Fibroblast of the aortic adventitia (primary cell): ENCODE measurements at places on chromosomes 7 and 10.

GRCh38 chr7:150994838-150995510 is 4.2 kb downstream of the NOS3 start:
- DNase-seq, result no peak

DNA sequence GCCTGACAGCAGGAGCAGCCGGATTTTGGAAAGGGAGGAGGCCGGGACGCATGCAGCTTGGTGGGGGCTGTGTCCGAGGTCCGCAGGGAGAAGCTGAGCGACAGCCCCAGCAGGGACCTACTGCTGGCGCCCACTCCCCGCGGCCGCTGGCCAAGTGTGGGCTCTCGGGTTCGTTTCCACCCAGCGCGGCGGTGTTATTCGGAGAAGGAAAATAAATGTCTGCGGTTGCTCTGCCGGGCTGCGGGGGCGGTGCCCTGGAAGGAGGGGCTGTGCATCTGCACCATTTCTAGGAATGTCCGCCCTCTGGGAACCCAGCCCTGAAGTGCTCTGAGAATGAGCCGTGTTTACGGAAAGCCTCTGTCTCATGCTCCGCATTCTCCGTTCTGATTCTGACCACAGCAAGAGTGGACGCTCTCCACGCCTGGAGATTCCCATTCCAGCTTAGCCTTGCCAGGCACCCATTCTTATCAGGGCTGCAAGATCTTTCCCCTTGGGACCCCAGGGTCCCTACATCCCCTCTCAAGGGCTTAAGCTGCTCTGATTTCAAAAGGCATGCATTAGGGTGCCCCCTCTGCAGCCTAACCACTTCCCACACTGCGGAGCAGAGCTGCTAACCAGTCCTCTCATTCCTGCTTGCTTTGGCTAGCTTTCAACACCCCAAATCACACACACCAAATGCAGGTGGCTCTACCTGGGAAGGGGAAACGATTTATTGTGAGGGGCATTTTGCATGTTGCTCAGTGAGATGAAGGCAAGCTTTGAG is 256.6 kb upstream of the GLI3 start:
- DNase-seq, result peak; percentile 92

DNA sequence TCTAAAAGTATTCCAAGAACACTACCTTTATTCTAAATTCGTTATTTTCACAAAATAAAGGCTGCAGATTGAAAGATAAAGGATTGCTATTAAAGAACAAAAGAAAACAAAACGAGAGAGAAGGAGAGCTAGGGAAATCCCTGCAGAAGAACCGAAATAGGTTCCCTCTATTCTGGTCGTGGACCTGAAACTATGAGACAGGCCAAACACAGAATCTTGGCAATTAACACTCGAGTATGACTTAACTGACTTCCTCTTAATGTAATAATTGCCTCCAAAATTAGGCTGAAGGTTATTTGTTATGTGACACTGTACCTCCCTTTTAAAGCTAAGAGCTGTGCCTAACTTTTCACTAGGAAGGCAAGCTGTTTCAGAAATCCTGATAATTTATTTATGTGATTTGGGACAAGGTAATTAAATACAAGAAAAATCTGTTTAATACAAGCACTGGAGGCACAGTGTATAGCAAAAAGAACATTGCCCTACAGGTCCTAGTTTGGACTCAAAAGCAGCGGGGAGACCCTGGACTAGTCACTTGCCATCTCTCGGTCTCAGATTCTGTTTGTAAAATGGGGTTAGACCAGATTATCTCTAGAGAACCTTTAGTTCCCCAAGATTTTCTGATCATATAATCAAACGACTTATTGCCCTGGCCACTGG is 11.6 kb downstream of the NAMPT start:
- DNase-seq, result no peak

GRCh38 chr10:61098966-61099365 is 155.0 kb upstream of the RHOBTB1 start:
- DNase-seq, result no peak

GRCh38 chr7:174716-175115 is 17.7 kb upstream of the FAM20C start:
- DNase-seq, result no peak

DNA sequence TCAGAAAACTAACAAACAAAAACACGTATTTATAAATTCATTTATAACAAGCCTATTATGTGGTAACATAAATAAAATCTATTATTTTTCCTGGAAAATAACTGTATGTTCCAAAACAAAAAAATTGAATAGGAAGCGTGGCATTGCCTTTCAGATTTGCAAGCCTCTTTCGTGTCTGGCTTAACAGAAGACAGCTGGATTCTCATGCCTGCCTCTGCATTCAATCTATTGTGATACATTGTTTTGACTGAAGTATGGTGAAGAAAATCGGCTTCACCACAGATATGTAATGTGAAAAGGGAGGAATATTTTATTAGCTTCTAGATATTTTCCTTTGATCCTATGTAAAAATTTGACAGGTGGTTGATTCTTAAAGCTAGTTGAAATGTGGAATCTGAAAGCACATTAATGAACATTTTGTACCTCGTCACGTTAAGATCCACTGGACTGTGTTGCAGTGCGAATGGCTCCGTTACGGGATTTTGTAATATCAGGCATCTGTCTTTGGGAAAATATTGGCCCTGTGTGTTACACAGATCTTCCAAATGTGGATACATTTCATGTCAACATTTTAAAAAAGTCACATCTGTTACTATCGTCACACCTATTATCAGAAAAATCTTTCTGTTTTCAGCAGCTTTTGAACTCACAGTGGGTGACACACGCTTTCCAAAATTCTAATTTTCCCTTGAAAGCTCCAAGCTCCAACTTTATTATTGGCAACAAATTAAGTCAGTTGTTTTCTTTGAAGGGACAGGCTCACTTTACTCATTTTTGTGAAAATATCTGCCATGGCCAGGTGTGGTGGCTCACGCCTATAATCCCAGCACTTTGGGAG is 26.2 kb downstream of the PALD1 start:
- no peak for DNase-seq

- DNase-seq, result no peak
Observed at GRCh38 chr7:6612819-6613218, 2.6 kb upstream of the ZNF853 start.

DNA sequence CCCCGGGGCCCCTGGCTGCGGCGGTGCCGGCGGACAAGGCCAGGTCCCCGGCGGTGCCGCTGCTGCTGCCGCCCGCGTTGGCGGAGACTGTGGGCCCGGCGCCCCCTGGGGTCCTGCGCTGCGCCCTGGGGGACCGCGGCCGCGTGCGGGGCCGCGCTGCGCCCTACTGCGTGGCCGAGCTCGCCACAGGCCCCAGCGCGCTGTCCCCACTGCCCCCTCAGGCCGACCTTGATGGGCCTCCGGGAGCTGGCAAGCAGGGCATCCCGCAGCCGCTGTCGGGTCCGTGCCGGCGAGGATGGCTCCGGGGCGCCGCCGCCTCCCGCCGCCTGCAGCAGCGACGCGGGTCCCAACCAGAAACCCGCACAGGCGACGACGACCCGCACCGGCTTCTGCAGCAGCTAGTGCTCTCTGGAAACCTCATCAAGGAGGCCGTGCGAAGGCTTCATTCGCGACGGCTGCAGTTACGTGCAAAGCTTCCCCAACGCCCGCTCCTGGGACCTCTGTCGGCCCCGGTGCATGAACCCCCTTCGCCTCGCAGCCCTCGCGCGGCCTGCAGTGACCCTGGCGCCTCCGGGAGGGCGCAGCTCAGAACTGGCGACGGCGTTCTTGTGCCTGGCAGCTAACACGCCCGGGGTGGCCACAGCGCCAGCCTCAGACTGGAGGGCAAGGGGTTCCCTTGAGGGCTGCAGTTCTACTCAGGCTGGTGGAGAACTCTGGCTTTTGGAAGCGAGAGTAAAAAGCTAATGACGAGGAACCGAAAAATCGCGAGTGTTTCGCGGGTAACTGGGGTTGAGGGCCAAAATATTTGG is 804 bp downstream of the FRAT1 start:
- no peak for DNase-seq

GRCh38 chr10:16843252-16843870 is 26.1 kb upstream of the RSU1 start:
- peak; percentile 93 for DNase-seq

DNA sequence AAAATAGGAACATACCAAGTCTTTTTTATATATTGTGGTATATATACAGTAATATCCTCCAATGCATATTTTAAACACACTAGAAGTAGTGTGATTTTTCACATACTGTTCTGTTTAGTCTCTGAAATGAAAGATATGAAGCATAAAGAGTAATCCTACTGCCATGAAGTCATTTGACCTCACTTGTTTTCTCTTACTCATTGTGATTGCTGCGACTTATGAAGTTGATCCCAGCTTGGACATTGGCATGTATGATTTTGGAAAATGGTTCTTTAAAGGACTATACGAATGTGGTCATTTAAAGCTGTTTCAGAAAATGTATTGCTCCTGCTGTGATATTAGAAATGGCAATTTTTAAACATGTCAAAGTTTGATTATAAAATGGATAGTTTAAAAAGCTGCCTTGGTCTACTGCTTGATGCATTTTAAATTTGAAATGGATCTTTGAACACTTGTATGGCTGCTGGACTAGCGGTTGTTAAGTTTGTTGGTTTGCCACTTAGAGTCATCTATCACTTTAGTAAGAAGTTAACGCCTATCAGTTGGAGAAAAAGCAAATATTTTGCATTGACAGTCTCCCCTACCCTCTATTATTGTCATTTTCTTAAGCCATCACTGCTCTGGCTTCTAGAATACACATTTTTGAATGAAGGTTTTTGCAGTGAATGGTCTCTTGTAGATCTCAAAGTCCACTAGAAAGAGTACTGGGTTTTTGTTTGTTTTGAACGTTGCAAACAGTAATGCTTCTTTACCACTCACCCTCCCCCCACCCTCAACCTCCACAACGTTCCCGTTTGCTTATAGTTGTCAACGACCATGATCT is 881 bp upstream of the PCGF5 start:
- DNase-seq, result no peak

DNA sequence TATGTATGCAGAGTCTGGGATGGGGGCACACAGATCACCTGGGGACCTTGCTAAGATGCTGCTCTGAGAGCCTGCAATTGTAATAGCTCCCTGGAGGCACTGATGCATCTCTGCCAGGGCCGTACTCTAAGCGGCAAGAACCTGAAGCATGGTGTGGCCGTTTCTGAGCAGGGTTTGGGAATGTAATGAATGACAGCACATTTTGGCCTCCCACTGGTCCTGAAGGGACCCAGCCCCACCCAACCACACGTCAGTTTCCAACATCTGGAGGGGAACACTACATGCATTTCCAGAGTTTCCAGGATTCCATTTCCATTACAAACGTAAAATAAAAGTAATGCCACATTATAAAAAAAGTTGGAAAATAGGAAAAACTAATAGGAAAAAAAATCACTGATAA is 14.0 kb downstream of the ZCCHC24 start:
- DNase-seq, result peak; percentile 57

DNA sequence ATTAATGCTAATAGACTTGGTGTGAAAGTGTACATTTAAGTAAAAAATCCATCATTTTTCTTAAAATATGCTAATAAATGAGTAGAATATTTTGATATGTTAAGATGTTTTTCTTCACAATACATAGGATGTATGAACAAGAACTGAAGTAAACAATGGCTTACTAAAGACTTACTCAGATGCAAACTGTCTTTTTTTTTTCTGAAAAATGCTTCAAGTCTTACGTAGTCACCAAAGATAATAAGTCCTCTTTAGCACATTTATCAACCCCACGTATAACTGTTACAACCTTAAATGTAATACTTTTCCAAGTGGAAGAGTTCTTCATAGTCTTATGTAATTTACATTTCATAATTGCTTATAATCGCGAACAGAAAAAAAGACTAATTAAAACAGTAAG is 54.8 kb downstream of the MDFIC start:
- peak; percentile 41 for DNase-seq

- DNase-seq, result no peak
Observed at GRCh38 chr7:140170375-140170774, 6.4 kb downstream of the KDM7A start.

- no peak for DNase-seq
Observed at GRCh38 chr10:3042589-3042988, 24.8 kb upstream of the PFKP start.

- peak; percentile 97 for DNase-seq
Observed at GRCh38 chr10:50325449-50326171, 74.3 kb upstream of the ASAH2 start.

GRCh38 chr7:155448632-155449007 is 9.3 kb upstream of the EN2 start:
- DNase-seq, result no peak

DNA sequence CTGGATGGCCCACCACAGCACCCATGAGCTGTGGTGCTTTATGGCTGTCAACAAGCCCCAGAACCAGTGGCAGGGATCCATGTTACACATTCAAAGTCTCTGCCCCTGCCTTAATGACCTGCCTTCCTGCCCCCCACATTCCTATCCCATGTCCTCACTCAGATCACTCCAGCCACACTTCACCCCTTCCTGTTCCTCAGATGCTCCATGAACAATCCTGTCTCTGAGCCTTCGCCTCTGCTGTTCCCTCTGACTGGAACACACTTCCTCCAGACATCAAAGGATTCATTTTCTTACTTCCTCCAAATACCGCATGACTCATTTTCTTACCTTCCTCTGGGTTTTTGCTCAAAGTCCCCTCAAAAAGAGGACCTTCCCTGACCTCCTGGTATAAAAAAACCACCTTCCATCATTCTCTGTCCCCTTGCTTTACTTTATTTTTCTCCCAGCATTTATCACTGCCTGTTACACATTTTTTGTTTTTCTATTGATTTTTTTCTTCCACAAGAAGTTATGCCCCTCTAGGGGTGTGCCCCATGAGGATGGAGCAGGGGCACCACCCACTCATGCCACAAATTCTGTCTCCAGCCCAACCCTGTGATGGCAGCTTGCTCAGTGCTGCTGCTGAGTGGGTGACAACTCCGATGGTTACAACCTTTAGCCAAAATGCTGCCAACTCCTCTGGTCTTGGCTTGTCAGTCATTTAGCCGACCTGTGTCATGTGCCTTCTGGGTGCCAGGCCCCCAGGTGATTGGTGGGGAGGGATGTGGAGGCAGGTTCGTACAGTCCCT is 18.2 kb downstream of the COL13A1 start:
- no peak for DNase-seq

GRCh38 chr7:138483531-138483930 is 23.5 kb downstream of the TRIM24 start:
- DNase-seq, result no peak

- DNase-seq, result no peak
Observed at GRCh38 chr7:135922263-135922662, 54.9 kb downstream of the MTPN start.

GRCh38 chr10:63337455-63338251 is 128.1 kb downstream of the JMJD1C start:
- DNase-seq, result no peak

DNA sequence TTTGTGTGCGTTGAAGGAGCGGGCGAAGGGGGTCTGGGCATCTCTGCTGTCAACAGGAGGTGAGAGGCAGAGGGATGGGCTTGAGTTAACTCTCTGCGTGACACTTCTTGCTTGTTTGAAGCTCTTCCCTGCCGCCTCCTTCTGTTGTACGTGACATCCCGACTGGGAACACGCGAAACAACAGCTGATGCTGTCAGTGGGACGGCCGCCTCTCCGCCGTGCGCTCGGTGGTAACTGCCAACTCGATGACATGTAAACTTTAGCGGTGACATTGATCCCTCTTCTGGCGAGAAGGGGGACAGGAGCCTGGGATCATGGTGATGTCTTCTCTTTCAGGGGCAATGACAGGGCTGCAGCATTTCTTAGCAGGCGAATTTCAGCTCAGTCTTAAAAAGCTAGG is 394.5 kb downstream of the TYW1 start:
- DNase-seq, result no peak

- DNase-seq, result no peak
Observed at GRCh38 chr10:81095238-81095637, 557.5 kb downstream of the SH2D4B start.

- peak; percentile 45 for DNase-seq
Observed at GRCh38 chr10:92688927-92689662, 660 bp upstream of the HHEX start.
